NCI-H1417 (cell line): ENCODE measurements at places on chromosomes 13 and 19.

GRCh38 chr13:62357887-62358645 lies 942.4 kb upstream of the PCDH20 start:
- DNase-seq, result peak; percentile 36

GRCh38 chr13:99087954-99088491 lies 110.2 kb upstream of the DOCK9 start:
- DNase-seq, result peak; percentile 86

GRCh38 chr19:2221918-2222317 lies 14.2 kb downstream of the PLEKHJ1 start:
- no peak for DNase-seq

DNA sequence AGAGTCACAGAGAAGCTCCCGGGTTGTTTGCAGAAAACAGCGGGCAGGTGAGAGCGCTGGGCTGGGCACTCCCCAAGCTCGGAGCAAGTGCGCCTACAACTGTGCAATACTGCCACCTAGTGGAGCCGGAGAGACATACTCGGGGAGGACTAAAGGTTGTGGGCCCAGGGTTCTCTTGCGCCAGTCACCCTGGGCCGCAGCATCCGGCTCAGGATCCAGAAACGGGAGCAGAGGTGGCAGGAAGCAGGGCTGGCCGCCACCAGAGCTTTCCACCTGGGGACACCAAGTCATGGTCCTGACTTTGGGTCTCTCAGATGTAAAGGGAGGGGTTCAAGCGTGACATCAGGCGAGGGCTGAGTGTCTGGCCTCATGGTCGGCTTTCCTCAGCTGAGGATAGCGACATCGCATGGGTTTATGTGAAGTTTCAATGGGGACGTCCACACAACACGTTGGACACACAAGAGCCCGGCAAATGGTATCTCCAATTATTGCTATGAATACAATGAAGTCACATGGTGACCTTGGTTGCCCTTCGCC lies 11.2 kb upstream of the KLK4 start:
- DNase-seq, result peak; percentile 83

DNA sequence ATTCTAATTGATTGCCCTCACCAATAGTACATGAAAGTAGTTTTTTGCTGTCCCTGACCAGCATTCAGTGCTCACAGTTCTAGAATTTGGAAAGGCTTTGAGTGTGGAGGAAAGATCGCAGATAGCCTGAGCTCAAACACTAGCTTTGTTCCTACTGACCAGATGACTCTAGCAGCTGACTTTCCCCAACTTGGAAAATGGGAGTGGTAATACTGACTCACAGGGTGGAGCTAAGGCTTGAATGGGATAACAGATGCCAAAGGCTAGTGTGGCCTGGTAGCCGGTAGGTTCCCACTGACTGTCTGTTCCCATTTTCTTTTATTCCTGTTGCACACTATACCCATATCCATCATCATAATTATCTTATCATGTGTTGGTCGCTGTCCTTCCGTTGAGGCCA lies 3.7 kb downstream of the ZSCAN22 start:
- no peak for DNase-seq

- no peak for DNase-seq
Measured at GRCh38 chr19:39224910-39225309, 19.9 kb downstream of the IFNL3 start.

DNA sequence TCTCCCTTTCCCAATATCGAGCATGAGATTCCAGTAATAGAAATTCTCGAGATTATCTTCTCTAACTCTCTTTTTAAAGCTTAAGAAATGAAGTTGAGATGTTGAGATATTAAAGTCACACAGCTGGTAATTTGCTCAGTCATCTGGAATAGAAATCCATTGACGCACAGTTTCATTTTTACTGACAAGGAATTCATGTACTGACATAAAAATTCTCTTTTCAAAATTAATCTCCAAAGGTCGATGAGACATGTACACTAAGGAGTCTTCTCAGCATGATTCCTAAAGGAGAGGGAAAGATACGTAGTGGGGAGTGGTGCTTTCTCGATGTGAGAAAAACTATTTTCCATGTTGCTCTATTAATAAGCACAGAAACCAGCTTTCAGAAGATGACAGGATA lies 1639.5 kb upstream of the MIR17HG start:
- DNase-seq, result no peak

DNA sequence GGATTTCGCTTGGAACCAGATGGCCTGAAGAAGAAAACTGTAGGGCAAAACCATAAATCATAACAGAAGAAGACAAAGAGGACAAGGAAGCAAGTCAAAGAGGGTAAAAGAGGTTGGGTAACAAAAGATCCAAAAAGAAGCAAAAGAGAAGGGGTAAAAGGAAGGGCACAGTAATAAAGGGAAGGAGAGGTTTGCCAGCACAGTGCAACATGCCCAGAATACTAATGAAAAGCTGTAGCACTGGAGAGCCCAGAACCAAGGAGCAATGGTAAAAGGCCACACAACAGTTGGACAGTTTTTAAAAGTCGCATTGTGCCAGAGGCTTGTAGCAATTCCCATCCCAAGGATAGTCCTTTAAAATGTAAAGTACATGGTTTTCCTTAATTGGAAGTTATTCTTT lies 506.6 kb downstream of the PCDH9 start:
- no peak for DNase-seq

- DNase-seq, result no peak
Measured at GRCh38 chr13:112809332-112810315, 119.8 kb downstream of the ATP11A start.

- DNase-seq, result peak; percentile 84
Measured at GRCh38 chr19:1248139-1248785, at the start of gene MIDN. TSS of gene MIDN (plus strand) at chr19:1248583. CDS start at chr19:1250297, 1,714 bp downstream.

DNA sequence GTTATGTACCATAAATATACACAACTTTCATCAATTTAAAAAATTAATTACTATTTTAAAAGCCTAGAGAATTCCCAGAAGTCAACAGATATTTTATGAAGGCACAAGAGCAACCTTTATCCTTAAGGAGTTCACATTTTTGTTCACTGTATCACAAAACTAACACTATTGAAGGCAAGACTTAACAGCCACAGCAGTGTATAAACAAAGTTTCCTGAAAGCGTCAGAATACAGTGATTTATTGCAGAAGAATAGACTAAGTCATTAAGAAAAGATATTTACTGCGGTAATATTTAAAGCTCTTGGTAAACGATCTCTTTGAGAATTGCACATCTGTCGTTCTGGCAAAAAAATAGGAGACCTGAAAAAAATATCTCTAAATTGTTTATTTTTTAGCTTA lies 419.3 kb upstream of the NBEA start:
- no peak for DNase-seq

- DNase-seq, result no peak
Measured at GRCh38 chr19:15287496-15287895, 44.8 kb downstream of the BRD4 start.

DNA sequence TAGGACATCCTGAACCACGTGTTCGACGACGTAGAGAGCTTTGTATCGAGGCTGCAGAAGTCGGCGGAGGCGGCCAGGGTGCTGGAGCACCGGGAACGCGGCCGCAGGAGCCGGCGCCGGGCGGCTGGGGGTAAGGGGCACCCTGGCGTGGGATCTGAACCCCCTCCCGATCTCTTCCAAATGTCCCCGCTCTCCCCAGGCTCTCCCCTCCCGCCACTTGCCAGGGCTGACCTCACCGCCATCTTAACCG lies 6.0 kb downstream of the EPS8L1 start:
- no peak for DNase-seq

GRCh38 chr19:18091217-18091608 lies 4.5 kb upstream of the IL12RB1 start:
- DNase-seq, result no peak

GRCh38 chr13:32669030-32669646 lies 82.9 kb downstream of the PDS5B start:
- DNase-seq, result peak; percentile 29

- no peak for DNase-seq
Measured at GRCh38 chr13:29893438-29893837, 43.0 kb upstream of the UBL3 start.

- DNase-seq, result no peak
Measured at GRCh38 chr13:30431269-30431940, 9.1 kb downstream of the UBE2L5 start.

- DNase-seq, result no peak
Measured at GRCh38 chr19:46463516-46463915, 7.8 kb downstream of the PNMA8A start.

DNA sequence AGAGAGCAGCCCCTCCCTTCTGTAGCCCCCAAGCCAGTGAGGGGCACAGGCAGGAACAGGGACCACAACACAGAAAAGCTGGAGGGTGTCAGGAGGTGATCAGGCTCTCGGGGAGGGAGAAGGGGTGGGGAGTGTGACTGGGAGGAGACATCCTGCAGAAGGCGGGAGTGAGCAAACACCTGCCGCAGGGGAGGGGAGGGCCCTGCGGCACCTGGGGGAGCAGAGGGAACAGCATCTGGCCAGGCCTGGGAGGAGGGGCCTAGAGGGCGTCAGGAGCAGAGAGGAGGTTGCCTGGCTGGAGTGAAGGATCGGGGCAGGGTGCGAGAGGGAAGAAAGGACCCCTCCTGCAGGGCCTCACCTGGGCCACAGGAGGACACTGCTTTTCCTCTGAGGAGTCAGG lies 4.2 kb downstream of the KLK3 start:
- peak; percentile 92 for DNase-seq

- no peak for DNase-seq
Measured at GRCh38 chr13:50153876-50154275, 138.6 kb downstream of the KCNRG start.

DNA sequence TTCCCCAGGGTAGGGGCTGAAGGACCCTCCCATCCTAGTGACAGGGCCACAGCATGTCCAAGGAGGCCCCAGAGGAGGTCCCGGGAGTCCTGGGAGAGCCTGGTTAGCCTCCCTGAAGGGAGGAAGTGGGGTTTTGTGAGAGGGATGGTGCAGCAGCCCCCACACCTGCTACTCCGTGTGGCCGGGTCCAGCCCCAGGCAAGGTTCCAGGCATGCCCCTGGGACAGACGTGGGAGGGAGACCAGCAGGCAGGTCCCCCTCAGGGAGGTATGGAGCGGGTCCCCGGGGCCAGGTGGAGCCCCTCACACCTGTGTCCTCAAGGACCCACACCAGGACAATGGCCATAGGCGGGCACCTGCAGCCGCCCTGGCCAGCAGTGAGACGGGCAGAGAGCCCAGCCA lies 1.9 kb upstream of the F7 start:
- no peak for DNase-seq

DNA sequence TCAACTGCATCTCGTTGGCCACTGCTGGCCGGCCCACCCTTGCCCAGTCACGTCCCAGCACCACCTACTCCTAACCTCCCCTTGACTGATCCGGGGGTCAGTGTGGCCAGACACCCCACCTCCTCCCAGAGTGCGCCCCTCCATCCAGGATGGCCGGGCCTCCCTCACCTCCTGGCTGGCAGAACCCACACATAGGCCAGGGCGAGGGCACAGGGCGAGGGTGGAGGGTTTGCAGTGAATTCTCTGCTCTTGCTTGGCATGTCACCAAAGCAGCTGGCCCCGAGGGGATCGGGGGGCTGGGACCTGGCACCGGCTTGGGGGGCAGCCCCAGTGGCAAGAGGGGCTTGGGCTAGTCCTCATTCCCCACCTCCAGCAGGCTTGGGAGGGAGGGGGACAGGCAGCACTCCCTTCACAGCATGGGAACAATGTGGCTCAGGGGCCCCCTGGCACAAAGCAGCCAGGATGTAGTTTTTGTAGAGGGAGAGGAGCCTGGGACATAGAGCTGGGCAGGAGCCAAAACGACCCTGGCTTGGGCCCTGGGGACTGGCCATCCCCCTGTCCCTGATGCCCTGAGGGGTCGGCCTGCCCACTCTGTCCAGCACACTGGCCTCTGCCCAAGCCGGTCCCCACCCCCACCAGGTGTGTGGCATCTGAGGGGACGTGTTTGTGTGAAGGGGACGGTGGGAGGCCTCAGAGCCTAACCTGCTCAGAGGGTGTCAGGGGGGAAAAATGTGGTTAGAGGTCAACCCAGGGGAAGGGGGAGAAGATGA lies 28.5 kb upstream of the ASF1B start:
- no peak for DNase-seq

DNA sequence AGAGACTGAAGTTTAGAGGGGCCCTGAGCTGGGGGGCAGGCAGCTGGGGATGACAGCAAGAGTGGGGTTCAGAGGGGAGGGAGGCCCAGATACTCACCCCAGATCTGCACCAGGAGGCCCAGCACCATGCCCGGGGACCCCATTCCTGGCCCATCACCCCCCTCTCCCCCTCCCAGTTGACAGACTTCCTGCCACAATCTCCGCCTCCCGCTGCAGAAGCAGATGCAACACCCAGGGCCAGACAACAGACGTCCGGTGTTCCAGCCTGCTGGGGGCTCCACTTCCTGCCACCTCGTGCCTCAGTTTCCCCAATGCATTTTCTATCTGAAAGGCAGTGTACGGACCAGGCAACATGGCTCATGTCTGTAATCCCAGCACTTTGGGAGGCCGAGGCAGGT lies at the start of gene TMIGD2:
Gene TMIGD2 (minus strand): TSS at position 147 of the 398 bp plus-strand sequence. CDS start 4 bp downstream, at position 143.
- DNase-seq, result no peak

- no peak for DNase-seq
Measured at GRCh38 chr19:5143471-5144411, 174.8 kb downstream of the KDM4B start.

DNA sequence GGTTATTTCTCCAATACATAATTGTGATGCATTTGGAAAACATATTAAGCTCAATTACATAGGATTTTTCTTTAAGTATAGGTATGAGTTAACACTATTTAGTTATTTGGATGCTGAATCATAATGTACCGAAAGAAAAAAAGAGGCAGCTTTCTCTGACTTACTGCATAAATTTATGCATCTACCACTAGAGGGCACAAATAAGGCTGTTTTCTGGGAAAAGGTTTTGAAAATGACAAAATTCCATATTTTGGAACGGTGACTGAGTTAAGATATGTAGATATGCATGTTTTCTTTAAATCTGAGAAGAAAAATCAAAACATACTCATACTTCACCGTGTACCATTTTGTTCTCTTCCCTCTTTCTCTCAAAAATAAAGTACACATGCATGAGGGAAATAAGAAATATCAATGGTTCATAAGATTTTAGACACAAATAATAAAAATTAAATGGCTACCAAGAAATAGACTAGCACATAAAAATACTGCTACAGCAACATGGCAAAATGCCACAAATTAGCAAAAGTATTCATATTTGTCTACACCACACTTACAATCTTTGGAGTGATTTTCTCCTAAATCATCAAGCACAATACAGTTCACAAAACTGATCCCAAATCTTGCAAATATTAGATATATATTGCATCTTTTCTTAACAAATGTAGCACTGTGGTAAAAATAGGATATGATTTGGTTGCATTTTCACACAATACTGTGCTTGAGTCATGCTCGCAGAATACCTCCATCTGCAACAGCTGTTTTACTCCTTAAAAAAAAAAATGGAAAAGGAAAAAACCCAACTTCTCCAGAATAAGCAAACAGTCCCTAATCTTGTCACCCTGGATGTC lies 260.0 kb downstream of the FGF14 start:
- peak; percentile 59 for DNase-seq

- no peak for DNase-seq
Measured at GRCh38 chr19:3670796-3671679, 29.2 kb downstream of the PIP5K1C start.
